ENCODE measurements at places on chromosomes 5 and 9.

GRCh38 chr5:89129941-89130340 lies 247.0 kb upstream of the MEF2C start:
- no peak for DNase-seq

- DNase-seq, result peak; percentile 70
Measured at GRCh38 chr9:70478963-70479641, 64.6 kb upstream of the KLF9 start.

- peak; percentile 18 for DNase-seq
Measured at GRCh38 chr5:138282920-138283742, 8.7 kb upstream of the GFRA3 start.

DNA sequence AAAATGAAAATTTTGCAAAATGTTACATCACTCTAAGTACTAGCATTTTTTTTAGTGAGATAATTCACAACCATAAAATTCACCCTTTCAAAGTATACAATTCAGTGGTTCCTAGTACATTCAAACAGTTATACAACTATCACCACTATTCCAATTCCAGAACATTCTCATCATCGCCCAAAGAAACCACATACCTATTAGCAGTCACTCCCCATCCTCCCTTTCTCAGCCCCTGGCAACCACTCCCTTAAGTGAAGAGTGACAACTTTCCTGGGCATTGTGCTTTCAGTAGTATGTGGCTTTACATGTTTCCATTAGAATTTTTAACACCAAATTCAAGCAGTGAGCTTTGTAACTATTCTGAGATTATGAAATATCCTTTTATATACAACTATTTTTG lies 81.4 kb downstream of the RASEF start:
- no peak for DNase-seq

DNA sequence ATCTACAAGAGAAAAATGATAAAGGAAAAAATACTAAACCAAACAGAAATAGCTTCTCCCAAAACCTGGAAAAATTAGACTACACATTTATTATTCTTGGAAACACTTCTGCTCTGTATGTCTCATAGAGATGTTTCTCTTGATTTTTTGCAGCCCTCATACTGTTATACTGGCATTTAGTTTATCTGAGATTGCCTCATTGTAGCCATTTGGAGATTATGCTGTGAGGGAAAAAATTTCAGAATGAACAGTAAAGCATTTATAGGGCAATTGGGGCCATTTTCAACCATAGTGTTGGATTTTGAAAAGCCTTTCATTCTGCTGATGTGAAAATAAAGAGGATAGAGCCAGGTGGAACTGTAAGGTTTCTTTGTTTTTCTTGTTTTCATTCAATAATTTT lies 441.8 kb upstream of the RIOK2 start:
- DNase-seq, result no peak

DNA sequence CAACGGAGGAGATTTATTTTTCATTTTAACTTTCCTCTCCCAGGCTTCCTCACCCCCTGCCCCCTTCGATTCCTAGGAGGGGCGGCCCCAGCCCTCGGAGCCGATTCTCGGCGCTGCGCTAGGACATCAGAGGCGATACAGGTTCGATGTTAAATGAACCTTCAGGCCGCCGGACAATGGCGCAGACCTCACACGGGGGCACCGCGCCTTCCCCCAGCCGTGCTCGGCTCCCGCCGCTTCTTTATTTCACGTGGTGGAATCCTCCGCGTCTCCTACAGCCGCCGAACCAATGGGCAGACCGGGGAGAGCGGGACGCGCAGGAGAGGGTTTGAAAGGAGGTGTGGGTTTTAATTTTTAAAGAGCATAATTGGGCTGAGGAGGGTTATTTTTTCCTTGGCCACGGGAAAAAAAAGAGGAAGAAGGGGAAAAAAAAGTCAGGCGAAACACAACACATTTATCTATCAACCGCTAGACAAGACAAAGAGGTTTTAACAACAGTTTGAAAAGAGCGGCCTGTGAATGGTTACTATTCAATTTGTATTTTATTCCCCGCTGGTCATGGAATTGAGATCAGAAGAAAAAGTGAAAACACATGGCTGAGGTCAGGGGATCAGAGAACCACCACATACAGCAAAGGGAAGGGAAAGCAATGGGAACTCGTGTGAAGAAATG lies 126.8 kb downstream of the TMEM174 start:
- DNase-seq, result no peak

GRCh38 chr5:73591698-73592501 lies 26.4 kb downstream of the UTP15 start:
- DNase-seq, result peak; percentile 78

DNA sequence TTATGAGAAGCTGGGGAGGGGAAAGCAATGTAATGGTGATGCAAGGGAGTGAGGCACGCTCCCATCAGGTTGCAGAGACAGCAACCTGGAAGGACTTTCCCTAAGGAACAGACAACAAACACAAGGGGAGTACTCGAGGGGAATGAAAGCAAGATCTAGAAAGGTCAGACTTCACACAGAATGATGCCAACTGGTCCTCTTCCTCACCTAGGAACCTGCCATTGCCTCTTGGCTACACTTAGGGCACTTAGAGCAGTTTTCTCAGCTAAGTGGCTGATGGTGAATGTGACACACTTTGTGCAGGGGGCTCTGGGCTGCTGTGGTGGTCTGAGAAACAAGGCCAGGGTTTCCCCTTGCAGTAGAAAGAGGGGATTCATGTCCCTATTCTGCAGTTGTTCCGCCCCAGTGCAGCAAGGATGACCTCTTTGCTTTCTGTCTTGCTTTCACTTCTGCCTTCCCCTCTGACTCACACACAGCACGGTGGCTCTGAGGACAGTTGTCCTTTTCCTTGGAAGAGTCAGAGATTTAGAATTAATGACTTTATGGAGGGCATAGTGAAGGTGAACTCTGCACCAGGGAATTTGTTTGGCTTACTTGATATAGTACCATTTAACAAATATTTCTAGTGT lies 394.0 kb upstream of the KLF4 start:
- DNase-seq, result no peak

DNA sequence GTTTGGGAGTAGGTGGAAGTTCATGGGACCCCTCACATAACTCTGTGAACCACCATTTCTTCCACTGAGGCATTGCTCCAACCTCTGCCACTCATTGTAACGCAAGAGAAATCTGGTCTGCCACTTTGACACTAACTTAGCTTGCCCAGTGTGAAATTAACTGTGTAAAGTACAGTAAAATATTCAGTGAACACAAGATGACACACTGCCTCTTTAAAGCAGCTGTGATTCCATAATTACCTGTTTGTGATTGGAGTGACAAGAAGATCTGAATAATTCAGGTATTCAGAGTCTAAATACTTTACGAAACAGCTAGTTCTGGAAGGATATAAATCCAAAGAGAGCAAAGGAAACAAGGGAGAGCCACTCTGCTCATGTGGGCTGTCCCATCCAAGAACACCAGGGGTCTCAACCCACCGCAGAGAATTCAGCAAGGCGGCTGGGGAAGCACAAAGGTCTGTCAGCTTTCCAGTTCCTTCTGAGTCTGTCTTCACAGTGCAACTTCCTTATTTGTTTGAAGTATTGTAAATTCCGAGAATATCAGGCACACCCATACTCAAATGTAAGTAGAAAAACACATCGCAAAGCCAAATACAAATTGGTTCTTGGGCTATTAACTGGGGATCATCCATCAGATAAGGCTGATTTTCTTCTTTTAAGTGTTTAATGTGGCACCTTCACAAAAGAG lies 86.9 kb downstream of the GNAQ start:
- DNase-seq, result no peak

GRCh38 chr5:154059583-154059982 lies 20.8 kb downstream of the MFAP3 start:
- DNase-seq, result no peak

DNA sequence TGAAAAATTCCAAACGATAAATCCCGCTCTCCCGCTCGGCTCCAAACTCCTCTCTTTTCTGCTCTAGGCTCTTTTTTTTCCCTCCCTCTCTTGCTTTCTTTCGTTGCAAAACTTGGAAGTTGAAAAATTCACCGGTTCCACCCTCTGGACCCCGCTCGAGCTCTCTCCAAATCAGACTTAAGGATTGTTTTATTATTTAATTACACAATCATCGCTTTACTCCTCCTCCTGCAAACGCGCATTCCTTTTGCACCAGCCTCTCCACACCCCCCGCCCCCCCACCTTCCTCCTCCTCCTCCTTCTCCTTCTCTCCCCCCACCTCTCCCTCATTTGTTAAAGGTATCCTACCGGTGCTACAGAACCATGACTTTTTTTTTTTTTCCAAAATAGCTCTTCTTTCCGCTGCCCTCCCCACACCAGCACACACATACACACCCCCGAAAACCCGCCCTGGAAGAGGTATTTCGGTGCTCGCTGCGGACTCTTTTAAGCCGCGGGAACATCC lies 535 bp upstream of the NFIB start:
- peak; percentile 85 for DNase-seq

DNA sequence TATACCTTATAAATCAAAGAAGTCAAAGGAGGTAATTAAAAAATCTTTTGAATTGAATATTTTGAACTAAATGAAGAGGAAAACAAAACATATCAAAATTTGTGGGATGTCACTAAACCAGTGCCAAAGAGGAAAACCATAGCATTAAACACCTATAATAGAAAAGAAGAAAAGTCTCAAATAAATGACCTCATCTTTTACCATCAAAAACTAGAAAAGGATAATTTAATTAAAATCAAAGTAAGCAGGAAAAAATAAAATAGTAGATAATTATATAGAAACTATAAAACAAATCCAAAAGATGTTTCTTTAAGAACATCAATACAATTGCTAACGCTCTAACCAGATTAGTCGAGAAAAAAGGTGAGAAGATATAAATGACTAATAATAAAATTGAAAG lies 47.8 kb downstream of the LPAR1 start:
- DNase-seq, result no peak

DNA sequence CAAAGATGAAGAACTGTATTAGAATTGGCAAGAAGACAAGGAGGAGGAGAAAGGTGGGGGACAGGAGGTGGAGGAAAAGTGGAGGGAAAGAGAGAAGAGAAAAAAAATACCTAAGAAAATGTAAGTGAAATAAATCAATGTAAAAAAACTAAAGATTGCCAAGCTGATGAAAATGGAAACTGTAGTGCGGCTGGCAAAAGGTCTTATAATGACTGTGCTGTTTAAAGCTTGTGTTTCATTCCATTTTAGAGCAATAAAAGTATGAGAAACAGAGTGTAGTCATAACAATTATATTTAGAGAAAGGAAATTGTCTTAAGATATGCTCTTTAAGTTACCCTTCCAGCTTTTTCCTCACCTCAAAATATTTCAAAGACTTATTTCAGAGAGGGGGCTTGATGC lies 670.5 kb upstream of the SEMA6A start:
- DNase-seq, result no peak

DNA sequence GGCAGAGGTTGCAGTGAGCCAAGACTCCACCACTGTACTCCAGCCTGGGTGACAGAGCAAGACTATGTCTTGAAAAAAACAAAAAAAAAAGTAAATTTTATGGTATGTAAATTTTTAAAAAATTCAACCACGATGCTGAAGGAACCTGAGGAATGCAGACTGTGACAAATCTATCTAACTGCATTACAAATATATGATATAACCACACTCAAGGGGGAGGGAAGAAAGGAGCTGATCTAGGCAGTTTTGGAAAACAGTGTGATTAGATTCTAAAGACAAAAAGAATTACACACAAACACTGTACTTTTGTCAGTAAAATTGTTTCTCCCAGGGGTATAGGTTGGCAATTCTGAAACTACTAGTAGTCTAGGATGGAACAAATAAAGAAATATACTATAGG lies 17.0 kb downstream of the LARS1 start:
- no peak for DNase-seq

GRCh38 chr5:40360685-40361084 lies 319.0 kb upstream of the PTGER4 start:
- DNase-seq, result no peak

GRCh38 chr9:23011669-23012068 lies 565.0 kb downstream of the DMRTA1 start:
- no peak for DNase-seq

DNA sequence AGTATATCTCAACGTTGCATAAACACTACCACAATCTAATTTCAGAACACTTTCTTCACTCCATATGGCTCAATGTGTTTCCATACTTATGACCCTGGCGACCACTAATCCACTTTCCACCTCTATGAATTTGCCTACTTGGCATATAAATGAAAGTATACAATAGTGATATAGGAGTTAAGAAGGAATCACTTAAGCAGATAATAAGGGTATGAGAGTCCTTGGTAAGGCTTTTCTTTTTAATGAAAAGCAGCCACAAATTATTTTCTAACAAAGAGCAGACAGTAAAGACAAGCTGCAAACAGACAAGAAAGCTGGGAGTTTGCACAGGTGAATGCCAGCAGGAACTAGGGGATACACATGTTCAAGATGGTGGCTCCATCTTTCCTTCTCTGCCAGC lies 615.1 kb upstream of the NUDT12 start:
- no peak for DNase-seq

DNA sequence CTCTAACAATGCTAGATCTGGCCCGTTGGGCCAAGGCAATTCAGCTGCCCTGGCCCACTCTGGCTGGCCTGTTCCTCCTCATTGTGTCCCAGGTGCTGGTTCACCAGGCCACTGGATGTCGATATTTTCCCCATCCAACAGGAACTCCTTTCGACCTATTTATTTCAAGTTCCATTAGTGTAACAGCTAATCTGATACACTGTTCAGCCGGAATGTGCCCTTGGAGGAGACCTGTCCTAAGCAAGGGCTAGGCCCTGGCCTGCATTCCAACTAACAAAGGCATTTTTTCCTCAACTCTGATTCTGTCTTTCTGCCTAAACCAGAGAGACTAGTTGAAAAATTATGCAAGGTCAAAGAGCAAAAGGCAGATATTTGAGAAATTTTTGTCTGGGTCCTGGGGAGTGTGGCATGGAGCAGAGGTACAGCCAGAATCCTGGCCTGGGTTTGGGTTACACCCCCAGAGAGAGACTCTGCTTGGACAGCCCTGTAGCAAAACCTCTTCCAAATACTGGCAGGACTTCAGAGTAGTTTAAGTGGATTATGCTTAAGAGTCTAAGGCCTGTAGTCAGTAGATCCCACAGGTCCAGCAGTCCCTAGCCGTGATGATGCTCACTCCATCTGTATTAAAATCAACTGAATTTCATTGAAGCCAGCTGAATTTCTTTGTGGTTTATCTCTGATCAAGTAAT lies 36.1 kb downstream of the MARCHF11 start:
- no peak for DNase-seq

GRCh38 chr9:129185991-129186390 lies 7.9 kb upstream of the IER5L start:
- no peak for DNase-seq

GRCh38 chr5:79119486-79119885 lies 7.9 kb downstream of the BHMT start:
- DNase-seq, result no peak

GRCh38 chr9:115328228-115328627 lies 210.3 kb upstream of the TNC start:
- DNase-seq, result peak; percentile 56

- DNase-seq, result peak; percentile 90
Measured at GRCh38 chr5:56259002-56259511, 25.9 kb upstream of the ANKRD55 start.

Measured in skeletal muscle cell (primary cell).